ENCODE measurements at places on chromosomes 7 and 10.

DNA sequence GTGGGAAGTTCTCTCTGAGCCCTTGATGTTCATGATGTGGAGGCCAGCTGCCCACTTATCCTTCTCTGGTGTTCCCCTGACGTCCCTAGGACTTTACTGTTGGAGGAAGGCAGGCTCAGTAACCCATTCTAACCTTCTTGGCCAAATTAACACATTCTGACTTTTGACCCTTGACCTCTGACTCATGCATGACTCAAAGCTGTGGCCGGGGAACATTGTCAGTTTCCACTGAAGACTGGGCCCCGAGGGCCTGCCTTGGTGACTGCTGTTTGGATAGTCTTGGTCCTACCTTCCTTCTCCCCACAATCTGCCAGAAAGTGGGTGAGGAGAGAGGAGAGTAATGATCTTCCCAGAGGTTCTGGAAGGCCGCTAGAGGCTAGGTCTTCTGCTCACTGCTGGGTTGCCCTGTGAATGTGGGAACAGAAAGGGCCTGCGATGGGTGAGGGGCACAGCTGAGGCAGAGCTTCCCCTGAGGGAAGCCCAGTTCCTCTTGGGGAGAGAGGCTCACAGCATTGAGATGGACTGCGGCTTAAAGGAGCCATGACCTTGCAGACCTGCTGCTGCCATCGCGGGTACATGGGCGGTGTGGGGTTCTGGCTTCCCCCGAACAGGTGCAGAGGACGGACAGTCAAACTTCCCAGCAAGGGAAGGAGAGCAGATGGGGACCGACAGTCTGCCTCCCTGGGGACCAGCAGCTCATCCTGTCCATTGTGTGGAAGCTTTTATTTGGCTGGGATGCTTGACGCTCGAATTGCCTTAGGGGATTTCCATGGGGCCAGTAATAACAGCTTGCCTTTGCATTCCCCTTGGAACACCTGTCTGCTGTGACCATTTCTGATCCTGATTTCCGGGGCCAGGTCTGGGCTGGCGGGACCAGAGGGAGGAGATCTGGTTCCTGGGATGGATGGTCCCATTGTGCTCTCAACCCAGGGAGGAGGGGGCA lies 43.8 kb downstream of the ADAMTS14 start:
- DNase-seq: peak; percentile 75

- no peak for DNase-seq
Observed at GRCh38 chr10:77577666-77578229, 59.9 kb downstream of the KCNMA1 start.

- peak; percentile 30 for DNase-seq
Observed at GRCh38 chr10:78963074-78964034, 105.4 kb upstream of the ZMIZ1 start.

DNA sequence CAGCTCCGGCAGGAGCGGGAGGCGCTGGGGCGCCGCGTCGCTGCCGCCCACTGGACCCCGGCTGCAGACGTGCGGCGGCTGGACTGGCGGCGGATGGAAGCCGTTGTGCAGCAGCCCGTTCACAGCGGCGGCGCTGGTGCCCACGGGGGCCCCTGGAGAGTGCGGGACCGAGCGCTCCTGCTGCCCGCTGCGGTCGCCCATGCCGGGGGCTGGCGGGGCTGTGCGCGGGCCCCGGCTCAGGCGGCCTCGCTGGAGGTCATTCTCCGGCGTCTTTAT lies 413 bp downstream of the PANK1 start:
- DNase-seq: no peak

- DNase-seq: no peak
Observed at GRCh38 chr7:154914996-154915380, 87.9 kb downstream of the PAXIP1 start.

DNA sequence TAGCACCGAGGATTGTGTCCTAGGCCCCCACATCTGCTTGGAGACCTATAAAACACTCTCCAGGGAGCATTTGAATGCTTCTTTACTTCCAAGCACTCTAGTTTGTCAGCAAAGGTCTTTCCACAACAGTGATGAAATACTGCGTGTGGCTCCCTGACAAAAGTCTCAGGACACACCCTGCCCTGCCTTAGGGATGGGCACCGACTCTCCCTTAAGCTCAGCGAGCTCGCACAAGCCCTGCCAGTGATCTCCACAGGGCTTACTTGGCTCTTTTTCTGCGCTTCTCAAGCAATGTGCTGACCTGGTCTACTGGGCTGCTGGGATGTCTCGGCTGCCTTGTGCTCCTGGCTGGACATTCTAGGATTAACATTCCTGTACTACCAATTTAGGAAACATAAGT lies 84.3 kb upstream of the MPP7 start:
- DNase-seq: no peak

GRCh38 chr7:137818036-137818435 lies 28.7 kb downstream of the DGKI start:
- DNase-seq: peak; percentile 38

GRCh38 chr7:105786520-105787470 lies 89.6 kb downstream of the ATXN7L1 start:
- no peak for DNase-seq

DNA sequence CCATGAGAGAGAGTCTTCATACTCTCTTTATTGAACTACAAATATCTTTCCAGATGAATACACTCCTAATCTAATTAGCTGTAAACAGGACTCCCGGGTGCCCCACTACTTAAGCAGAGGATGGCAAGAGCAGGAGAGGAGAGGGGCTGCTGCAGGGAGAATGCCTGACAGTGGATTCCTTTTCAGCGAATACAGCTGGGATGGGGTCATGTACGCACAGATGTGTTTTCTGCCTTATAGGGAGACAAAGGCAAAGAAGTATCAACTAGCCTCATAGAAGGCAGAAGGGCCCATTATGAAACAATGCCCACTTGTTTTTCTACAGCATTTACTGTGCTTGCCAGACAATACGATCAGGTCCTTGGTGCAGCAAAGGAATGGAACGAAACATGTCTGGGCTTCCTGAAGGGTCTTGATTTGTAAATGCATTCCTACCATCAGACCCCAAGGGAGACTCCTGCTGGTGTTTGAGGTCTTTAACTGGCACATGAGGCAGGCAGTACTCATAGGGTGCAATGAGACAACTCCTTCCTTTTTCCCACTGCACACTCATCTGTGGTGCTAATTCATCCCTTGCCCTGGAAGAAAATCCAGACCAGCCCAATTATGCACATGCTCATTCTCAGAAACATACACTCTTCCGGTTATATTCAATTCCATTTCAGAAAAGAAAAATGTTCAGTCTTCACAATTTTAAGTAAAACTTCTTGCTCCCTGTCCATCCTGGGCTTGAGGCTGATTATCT lies 117.1 kb downstream of the AOAH start:
- DNase-seq: no peak

DNA sequence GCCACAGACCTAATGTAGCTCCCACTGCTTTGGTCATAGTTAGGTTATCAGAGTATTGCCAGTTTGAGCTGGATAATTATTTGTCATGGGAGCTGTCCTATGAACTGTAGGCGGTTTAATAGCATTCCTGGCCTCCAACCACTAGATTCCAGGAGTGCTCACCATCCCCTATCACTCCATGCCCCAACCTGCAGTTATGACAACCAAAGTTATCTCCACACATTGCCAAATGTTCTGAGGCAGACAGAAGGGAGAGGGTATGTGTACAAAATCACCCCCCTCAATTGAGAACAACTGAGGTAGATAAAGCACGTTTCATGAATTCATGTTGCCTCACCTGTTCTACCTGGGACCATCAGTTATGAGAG lies 119.0 kb upstream of the CACUL1 start:
- no peak for DNase-seq

DNA sequence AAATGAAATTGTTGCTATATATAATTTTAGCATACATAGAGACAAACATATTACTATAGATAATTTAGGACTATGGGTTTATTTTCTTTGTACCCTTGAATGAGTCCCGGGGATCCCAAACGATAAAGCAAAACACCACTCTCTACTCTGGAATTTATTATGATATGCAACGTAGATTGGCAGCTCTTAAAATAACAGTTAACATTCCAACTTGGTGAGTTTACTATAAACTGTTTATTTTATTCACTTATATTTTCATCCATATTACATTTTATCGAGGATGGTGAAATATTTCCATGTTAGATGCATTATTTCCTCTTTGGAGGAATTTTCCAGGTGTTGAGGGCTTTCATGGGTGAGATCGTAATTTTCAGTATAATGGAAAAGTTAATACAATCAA lies 138.7 kb upstream of the DGKB start:
- DNase-seq: no peak

DNA sequence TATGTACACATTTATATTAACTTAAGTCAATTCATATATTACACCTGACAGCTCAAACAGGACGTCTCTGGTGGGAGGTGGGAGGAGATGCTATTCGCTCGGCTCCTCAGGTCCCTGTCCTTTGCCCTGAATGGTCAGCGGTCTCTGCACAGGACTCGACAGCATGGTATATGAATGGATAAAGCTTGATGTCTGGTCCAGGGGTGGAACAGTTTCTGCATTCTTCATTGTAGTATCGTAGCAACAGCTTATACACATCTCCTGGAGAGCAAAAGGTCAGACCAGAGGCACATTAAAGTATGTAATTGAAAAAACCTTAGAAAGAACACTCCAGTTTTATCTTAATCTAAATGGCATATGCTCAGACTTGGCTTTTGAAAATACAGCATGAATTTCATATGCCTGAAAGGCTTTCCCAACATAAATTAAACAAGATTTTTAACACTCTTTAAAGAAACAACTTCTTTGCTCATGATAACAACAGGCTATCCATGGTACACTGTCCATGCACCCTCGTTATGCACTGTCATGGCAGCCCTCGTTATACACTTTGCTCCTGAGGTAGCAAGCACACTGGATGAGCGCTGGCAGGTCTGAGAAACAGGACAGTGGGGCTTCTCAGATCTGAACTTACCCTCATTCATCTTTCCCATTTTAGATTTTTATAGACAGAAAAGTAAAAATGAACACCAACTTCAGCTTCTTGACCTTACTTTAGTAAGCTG lies 57.3 kb upstream of the OGDHL start:
- DNase-seq: no peak

DNA sequence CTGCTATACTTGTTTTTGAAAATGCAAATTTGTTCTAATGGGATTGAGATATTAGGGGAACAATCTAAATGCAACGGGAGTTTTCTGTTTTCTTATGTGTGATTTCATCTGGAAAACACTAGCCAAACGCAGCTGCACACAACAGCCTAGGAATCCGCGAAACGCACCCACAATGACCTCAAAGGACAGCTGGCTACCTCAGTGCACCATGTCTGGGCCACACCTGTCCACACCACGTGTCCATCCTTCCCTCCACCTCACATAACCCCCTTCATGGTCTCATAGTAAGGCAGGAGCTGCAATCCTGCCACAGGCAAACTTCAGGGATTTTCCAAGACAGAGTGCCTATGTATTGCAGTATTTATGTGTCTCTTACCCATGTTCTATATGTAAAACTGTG lies 382.5 kb upstream of the PRKCQ start:
- DNase-seq: no peak

- DNase-seq: no peak
Observed at GRCh38 chr7:38051786-38052185, 126.3 kb upstream of the STARD3NL start.

- DNase-seq: no peak
Observed at GRCh38 chr7:133941496-133941895, 185.6 kb upstream of the LRGUK start.

DNA sequence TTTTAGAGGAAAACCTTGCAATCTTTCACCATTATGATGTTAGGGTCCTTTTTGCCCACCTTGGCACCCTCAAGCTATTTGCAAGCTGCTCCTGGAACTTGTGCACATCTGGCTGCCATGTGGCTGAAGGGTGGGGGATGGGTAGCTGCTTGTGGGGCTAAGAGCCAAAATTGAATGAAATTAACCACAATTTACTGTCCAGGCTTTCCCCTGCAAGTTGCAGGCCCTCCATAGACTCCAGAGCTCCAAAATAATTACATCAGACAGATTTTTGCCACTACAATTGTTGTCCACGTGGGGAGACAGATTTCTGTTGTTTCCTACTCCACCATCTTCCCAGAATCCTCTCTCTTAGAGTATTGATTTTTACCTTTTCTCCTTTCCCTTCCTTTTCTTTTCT lies 19.1 kb downstream of the PI4K2A start:
- DNase-seq: no peak

DNA sequence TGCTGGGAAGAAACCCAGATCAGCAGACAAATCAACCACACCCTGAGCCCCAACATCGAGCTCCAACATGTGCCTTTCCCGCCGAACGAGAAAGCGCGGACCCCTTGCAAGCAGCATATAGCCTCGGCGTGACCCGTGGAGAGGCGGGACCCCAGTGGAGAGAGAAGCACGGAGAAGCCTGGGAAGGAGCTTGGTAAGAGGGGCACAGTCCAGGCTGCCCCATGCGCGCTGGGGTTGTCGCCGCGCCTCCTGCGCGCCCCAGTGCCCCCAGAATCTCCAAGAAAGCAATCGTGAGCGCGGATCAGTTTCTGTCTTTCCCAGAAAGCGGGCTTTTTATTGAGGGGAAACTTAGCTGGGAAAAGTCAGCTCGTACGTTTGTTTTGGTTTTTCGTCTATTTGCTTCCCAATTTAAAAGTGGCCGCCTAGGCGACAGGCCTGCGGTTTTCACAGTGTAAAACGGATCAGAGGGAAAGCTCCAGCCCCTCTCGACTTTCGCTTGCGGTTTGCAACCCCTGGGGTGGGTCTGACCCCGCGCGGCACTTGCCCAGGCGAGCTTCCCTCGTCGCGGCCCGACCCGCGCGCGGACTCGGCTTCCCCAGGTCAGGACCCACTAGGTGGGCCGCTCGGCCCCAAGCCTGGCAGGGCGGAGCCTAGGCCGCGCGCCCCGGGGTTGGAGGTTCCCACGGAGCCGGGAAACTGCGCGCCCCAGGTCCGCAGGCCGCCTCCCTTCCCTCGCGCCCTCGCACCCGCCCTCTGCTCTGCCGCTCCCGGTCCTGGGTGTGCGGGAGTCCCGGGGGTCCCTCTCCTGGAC lies 31.1 kb downstream of the SKIDA1 start:
- peak; percentile 30 for DNase-seq

- no peak for DNase-seq
Observed at GRCh38 chr7:109950256-109950655, 1140.7 kb upstream of the LRRN3 start.

GRCh38 chr10:19892270-19892669 lies 76.0 kb downstream of the PLXDC2 start:
- no peak for DNase-seq

DNA sequence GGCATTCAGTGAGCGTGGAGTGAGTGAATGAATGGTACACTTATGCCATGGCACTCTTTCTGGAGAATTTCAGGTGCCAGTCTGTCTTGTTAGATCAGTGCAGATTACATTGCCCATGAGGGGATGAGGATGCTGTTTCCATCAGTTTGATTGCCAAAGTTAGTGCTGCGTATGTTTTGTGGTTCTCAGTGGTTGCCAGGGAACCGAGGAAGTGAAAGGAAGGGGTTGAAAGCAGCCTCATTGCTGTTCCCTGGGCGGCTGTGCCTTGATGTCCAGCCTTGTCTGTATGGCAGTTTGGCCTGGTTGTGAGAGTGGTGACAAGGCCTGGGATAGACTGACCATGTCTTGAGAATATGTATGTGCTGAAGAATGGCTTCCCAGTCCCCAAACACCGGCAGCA lies 30.2 kb downstream of the WBP1L start:
- DNase-seq: no peak

- peak; percentile 16 for DNase-seq
Observed at GRCh38 chr10:111598433-111599059, 521.7 kb downstream of the ADRA2A start.

GRCh38 chr10:24857031-24857725 lies 95.2 kb downstream of the PRTFDC1 start:
- DNase-seq: no peak

- no peak for DNase-seq
Observed at GRCh38 chr10:29751240-29751639, 116.5 kb upstream of the SVIL start.

All from MG63 (cell line).